ENCODE measurements at places on chromosomes 1 and 21.

- DNase-seq: no peak
These were observed 334.8 kb upstream of the KAZN start for GRCh38 chr1:14263671-14264070.

DNA sequence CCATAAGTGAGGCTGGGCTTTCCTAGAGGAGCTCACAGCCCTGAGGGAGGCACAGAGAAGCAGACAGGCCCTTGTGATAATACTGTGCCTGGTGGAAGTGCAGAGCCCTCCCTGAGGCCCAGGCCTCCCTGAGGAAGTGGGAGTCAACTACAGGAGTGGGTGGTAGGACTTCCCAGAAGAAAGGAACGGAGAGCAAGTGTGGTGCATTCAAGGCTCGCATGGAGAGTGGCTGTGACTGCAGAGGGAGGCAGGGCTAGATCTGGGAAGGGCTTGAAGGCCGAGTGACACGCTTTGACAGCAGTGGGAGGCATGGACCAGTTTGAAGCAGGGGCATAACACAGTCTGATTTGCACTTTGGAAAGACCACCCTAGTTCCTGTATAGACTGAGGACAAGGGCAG, 37.3 kb downstream of the AZIN2 start:
- no peak for DNase-seq

- peak; percentile 88 for DNase-seq
These were observed 88.3 kb upstream of the NGF start for GRCh38 chr1:115426231-115426771.

GRCh38 chr21:39088031-39088370, 95.2 kb downstream of the PSMG1 start:
- no peak for DNase-seq

DNA sequence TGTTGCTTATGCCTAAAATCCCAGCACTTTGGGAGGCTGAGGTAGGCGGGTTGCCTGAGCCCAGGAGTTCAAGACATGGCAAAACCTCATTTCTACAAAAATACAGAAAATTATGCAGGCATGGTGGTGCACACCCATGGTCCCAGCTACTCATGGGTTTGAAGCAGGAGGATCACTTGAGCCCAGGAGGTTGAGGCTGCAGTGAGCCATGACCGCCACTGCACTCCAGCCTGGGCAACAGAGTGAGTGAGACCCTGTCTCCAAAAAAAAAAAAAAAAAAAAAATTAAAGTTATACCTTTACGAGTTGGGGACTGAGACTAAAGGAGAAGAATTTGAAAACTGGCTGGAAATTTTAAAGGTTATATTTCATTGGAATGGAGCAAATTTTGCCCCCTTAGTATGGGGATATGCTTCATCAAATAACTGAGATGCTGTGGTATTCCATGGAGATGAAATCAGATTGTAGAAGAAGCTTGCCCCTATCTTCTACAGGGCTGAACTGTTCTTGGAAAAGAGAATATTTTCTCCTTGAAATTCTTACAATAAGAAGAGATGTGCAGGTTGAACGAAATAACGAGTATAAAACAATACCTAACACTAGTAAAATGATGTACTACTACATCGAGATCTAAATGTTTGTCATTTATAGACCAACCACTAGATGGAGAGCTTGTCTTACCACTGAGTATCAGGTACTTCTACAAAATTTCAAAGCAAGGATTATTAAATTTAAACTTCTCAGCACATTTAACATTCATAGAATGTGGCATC, 34.9 kb upstream of the SCYL3 start:
- DNase-seq: no peak

DNA sequence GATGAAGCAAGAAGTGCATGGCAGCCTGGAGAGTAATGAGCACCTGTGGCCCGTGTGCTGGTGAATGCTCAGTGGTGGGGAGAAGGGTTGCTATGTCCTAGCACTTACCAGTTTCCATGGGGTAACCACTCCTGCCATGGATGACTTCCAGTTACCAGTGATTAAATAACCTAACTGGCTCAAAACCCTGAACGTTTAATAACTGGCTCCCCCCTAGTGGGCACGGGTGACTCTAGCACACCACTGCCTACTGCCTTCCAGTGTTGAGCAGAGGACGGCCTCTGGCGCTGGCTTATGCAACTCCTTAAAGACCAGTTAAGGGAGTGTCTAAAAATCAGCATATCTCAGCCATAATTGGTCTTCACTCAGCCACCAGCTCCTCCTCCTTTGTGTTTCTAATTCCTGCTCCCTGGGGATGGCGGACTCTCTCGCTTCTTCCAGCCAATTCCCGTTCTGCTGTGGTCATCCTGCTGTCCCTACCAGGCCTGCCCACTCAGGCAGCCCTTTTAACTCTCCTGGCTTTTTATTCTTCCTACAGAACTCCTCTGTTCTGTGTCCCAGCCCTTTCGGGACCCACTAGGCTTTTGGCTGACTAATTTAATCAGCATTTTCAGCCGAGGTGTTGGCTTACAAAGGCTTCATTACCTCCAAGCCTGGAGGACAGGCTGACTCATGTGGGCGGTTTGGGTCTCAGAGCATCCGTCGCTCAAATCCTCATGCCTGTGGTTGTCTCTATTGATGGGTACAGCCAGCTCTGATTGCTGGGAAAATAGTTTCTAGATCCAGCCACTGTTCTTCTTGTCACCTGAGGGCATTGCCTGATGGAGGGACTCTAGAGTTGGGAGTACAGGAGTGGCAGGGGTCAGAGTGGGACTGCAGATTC, 332.4 kb downstream of the CAMTA1 start:
- peak; percentile 38 for DNase-seq

Measured in left cardiac atrium (tissue), 4 donors.